ENCODE measurements at places on chromosomes 7 and 10. TPM values are rescaled to one million over a fixed set of nuclear protein-coding genes. Genes with fewer than 3 reads are reported as not detected.

DNA sequence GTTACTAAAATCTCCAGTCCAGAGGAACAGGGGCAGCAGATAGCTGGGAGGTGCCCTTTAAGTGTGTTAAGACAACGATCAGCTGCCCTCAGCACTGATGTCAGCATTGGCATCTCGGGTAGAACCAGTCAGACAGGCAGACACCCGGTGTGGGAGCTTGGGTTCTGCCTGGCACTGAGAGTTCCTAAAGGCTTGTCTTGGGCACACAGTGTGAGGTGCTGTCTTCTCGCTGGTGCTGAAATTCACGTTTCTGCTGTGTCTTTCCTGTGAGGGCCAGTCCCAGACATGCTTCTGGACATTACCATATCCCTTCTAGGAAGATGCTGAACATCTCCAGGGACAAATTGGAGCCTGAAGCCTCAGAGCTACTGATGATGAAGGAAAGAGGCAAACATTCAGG lies 156.2 kb downstream of the DNAJB6 start:
- H3K4me1 ChIP-seq = no peaks in the 10 kb centered on the region
- DNase-seq = no peak
- peaks cover 4% of the 10 kb centered on the region for H3K36me3 ChIP-seq
- no peak overlapping the region for H3K4me3 ChIP-seq

DNA sequence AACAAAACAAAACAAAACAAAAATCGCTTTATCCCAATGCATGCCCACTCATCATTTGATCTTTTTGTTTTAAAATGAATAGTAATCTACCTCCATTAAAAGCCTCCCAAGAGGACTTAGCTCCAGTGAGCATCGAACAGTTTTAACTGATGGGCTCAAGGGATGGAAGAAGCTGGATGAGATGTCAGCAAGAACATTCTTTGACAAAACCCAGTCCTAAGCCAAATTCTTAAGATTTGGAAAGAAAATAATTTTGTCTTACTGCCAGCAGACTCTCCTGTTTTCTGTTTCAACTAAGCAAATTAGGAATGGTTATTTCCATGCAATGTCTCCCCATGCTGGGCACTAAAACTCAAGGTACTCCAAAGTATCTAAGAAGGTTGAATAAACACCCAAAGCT lies 127.3 kb downstream of the RNLS start:
- no peak for DNase-seq
- no peak overlapping the region for H3K27ac ChIP-seq
- H3K27me3 ChIP-seq = no peaks in the 10 kb centered on the region
- no peaks in the 10 kb centered on the region for H3K36me3 ChIP-seq
- no peak overlapping the region for H3K4me3 ChIP-seq

GRCh38 chr7:30934225-30934624 lies 22.6 kb downstream of the AQP1 start:
- H3K4me3 ChIP-seq = no peak overlapping the region
- peaks cover 9% of the 10 kb centered on the region for H3K27me3 ChIP-seq
- H3K4me1 ChIP-seq = 0 out of 2 replicates have a peak, but pooled peaks cover 4% of the 10 kb centered on the region
- DNase-seq = no peak
- H3K36me3 ChIP-seq = no peaks in the 10 kb centered on the region

DPYSL4 gene
- total RNA-seq = 16.8 TPM
